ENCODE measurements at places on chromosomes 5 and 9.

GRCh38 chr9:27352457-27353165 lies 55.7 kb upstream of the EQTN start:
- DNase-seq = no peak

DNA sequence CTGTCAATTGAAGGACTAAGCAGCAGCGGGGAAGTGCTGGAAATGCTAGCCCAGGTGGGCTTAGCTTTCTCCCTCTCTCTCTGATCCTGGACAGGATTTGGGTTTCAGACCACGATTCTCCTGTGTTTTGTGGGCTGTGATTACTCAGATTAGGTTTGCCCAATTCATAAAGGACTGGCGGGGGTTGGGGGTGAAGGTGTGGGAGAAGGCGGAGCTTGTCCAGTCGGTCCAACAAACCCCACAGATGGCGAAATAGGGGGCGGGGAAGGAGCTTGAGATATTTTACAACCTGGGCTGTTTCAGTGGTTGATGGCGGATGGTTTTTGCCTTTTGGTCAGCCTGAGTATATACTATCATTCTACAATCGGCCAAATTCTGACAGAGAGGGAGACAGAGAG lies 35.2 kb downstream of the PCDHAC2 start:
- no peak for DNase-seq

GRCh38 chr5:135600971-135601381 lies 22.2 kb upstream of the CXCL14 start:
- DNase-seq = no peak

- DNase-seq = no peak
Observed at GRCh38 chr9:33113799-33114547, 37.5 kb upstream of the SMU1 start.

GRCh38 chr5:10243660-10244240 lies 5.9 kb downstream of the ATPSCKMT start:
- DNase-seq = no peak

DNA sequence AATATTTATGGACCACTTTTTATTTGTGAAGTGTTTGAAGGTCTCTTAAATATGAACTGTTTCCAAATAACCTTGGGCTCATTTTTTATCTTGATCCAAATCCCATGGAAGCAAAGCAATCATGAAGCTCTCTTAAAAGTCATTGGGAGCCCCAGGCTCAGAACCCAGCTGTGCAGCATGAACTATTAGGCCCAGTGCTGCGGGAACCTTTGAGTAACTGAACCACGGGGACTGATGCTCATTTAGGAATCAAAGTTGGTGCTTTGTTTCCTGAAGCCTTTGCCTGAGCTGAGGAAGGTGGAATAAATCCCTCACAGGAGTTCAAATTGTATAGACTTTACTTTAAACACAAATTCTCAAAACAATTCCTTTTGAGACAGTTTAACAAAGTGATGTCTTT lies 27.8 kb downstream of the MAT2B start:
- no peak for DNase-seq

GRCh38 chr5:39080597-39081204 lies 6.5 kb upstream of the RICTOR start:
- no peak for DNase-seq

- no peak for DNase-seq
Observed at GRCh38 chr5:72140711-72141110, 33.4 kb downstream of the MAP1B start.

- DNase-seq = no peak
Observed at GRCh38 chr5:36058776-36059175, 7.9 kb downstream of the UGT3A2 start.

DNA sequence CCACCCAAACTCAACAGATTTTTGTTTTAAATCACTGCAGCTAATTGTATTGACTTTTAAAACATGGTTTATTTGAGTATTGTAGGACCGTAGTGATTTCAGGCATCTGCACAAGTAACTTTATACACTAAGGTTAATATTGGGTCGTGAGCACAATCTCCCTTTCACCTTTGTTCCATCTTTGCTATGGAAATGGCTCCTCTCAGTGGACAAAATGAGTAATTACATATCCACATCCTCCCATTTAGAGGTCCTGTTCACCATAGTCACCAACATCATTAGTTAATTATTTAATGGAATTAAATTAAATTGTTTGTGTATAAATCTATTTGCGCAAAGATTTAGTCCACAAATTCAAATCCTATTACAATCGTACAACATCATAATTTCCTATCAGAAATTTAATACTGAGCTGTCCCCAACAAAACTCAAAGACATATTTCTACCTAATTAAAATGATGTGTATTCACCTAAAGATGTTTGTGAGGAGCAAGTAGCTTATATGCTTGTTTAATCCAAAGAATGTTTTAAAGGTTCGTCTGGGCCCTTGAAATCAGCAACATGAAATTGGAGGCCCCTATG lies 173.0 kb upstream of the DAPK1 start:
- peak; percentile 54 for DNase-seq

- no peak for DNase-seq
Observed at GRCh38 chr5:149419859-149420544, 40.9 kb upstream of the IL17B start.

DNA sequence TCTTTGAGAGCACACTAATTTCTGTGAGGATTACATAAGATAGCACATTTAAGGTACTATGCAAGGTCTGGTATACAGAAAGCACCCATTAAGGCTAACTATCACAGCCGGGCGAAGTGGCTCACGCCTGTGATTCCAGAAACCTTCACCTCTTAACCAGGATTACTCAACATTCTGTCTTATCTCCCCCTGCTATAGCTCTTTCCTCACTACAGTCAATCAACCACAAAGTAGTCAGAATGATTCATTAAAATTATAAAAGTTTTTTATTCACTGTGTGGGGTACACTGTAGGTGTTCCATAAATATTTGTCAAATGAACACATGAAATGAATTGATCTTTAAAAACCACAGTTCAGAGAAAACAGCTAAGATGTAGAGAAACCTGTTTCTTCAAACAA lies 48.7 kb downstream of the CHD1 start:
- DNase-seq = no peak

DNA sequence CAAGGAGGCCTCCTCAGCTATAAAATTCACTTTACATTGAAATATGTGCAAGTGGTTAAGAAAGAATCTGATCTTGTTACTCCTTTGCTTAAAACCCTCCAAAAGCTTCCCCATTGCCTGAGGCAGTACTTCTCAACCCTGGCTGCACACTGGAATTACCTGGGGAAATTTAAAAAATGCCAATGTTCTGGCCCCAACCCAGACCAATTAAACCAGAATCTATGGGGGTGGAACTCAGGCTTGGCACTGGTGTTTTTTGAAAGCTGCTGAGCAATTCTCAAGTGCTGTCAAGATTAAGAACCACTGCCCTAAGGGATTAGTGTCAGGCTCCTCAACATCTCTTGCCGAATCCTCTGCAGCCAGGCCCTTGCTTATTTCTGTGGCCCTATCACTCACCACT lies 269.6 kb downstream of the ELAVL2 start:
- no peak for DNase-seq

DNA sequence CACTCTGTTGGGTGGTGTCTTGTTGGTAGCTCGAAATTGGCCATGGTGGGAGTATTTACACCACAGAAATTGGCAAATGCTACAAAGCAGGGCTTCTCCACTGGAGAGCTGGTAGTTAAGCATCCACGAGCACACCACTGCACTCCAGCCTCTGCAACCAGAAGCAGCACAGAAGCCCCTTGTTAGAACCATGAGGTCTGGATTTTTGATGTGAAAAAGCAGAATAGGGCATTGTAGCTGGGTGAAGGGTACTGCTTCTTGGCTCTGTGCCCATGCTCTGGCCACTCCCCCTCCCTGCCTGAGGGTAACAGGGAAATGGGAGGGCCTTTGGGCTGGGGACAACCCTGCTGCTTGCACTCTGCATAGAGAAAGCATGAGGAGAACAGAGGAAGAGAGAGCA lies 81.2 kb upstream of the UBTD2 start:
- no peak for DNase-seq

DNA sequence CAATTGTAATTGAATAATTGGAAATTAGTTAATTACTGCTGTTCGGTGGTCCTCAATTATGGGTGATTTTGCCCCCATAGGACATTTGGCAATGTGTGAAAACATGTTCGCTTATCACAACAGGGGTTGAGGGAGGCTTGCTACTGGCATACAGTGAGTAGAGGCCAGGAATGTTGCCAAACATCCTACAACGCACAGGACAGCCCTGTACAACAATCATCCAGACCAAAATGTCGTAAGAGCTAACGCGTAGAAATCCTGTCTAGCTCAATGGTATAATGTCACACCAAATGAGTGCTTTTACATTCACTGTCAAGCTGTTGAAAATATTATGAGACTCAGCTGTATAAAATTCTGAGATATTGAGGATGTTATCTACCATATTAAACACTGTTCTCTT lies 464.4 kb upstream of the TUSC1 start:
- DNase-seq = no peak

- no peak for DNase-seq
Observed at GRCh38 chr9:2849941-2850340, 6.0 kb upstream of the PUM3 start.

- DNase-seq = no peak
Observed at GRCh38 chr5:56262279-56262678, 29.1 kb upstream of the ANKRD55 start.

- peak; percentile 77 for DNase-seq
Observed at GRCh38 chr5:95669540-95669939, 13.3 kb downstream of the SPATA9 start.

GRCh38 chr5:100762108-100762507 lies 141.0 kb downstream of the ST8SIA4 start:
- DNase-seq = no peak

DNA sequence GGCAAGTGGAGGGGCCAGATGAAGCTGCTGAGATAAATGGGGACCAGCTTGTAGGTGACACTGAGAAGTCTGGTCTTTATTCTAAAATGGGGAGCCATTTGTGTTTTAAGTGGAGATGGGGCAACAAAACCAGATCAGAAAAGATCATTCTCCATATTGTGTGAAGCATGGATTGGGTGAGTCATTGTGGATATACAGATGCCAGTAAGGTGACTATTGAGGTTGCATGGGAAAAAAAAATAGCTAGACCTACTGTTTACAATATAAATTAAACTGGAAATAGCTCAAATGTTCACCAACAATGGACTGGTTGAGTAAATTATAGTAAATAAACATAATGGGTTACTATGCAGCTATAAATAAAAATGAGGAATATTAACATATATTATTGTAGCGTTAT lies 5.4 kb upstream of the MAP1B start:
- DNase-seq = no peak

DNA sequence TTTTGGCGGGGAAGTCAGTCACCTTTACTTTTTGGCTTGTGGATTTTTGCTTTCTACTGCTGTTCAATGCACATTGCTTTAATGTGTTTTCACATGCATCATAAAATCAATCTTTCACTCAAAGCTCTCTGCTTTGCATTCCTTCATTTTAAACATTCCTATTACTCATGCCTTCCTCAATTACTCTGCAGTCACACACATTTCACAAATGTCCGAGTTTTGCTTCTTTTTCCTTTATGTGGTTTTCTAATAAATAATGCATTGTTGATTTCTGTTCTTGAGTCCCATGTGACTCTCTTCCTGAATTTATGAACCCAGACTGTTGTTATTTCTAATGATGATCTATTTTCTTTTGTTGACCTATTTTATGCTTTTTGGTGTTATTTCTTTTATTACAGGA lies 82.3 kb upstream of the EPB41L4B start:
- no peak for DNase-seq

Measured in AG09319 (cell line).